ENCODE measurements at places on chromosomes 1 and 21.

DNA sequence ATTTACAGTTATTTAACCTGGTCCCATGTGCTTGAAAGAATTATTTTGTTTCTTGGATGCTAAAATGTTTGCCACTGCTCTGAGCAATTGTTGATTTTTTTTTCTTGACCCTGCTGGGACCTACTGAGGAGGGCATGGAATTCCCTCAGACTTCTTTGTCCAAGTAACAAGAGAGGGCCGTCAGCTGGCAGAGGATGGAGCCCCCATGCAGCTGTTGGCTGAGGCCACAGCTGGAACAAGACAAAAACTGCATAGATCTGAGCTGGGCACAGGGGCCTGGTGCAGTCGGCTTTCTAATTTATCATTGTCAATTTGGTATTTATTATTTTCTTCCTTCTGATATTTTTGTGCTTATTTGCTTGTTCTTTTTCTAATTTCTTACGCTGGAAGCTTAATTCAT is 39.6 kb upstream of the ABCG1 start:
- no peak for DNase-seq

DNA sequence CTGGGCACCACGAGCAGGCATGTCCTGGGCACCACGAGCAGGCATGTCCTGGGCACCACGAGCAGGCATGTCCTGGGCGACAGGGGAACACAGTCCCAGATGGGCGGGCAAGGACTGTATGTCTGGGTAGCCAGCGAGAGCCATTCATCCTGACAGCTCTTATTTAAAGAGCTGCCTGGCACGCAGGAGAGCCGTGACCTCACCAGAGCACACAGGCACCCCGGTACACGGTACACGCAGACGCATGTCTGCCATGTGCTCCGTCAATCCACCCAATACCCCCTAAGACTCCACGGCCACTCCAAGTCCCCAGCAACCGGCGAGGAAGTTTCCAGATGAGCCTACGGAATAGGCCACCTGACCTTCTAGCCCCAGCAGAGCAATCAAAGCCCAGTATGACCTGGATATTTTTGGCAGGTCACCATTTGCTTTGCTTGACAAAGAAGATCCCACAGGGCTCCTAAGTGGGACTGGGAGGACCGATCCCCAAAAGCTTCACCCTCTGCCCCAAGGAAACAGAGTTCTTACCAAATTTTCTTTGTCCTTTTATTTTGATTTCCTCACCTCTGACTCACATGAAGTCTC is 51.7 kb downstream of the CASZ1 start:
- DNase-seq: no peak

GRCh38 chr1:160308451-160309184 is 23.7 kb upstream of the PEX19 start:
- no peak for DNase-seq

DNA sequence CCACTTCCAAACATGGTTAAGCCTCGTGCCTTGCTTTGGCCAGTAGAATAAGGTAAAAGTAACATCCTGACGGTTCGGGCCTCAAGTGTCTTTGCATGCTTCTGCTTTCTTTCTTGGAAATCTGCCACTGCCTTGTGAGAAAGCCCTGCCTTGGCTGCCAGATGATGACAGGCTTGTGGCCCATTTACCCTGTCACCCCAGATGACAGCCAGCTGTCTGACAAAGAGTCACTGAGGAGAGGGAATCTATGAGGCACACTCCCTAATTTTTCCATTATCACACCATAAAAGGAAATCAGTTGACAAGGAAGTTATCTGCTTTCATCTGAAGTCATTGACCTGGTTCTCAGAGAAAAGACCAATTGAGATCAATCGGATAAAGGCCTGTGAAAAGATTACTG is 199.8 kb downstream of the USH2A start:
- DNase-seq: no peak

DNA sequence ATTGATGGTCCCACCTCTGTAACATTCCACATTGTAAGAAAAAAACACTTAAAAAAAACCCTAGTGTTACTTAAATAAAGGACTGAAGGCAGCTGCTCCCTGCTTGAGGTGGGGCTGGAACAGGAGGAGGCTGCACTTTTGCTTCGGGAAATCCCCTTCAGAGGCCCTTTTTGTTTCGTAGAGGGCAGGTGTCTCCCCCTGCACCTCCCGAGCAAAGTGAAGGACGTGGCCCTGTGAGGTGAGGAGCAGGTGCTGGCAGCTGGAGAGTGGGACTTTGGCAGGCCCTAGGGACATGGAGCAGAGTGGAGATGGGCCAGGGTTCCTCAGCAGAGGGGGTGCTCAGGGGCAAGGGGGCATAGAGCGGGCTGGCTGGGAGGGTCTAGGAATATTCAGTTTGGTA is 33.4 kb upstream of the WNT4 start:
- peak; percentile 41 for DNase-seq

DNA sequence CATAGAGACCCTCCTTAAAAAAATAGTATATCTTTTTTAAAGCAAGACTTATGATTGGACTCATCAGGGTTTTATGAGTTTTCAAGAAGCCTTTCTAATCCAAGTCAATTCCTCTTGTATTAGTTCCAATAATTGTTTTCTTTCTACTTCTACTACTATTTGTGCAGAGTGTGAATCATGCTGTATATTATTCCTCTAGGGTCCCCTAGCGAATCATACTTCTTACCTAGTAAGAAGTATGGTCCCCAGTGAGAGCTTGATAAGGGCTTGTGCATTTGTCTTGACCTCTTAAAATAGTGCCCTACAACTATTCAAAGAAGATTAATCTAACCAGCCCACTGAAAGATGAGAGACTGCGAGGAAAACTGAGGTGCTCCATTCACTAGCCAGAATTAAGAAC is 715.7 kb upstream of the ZP4 start:
- no peak for DNase-seq

DNA sequence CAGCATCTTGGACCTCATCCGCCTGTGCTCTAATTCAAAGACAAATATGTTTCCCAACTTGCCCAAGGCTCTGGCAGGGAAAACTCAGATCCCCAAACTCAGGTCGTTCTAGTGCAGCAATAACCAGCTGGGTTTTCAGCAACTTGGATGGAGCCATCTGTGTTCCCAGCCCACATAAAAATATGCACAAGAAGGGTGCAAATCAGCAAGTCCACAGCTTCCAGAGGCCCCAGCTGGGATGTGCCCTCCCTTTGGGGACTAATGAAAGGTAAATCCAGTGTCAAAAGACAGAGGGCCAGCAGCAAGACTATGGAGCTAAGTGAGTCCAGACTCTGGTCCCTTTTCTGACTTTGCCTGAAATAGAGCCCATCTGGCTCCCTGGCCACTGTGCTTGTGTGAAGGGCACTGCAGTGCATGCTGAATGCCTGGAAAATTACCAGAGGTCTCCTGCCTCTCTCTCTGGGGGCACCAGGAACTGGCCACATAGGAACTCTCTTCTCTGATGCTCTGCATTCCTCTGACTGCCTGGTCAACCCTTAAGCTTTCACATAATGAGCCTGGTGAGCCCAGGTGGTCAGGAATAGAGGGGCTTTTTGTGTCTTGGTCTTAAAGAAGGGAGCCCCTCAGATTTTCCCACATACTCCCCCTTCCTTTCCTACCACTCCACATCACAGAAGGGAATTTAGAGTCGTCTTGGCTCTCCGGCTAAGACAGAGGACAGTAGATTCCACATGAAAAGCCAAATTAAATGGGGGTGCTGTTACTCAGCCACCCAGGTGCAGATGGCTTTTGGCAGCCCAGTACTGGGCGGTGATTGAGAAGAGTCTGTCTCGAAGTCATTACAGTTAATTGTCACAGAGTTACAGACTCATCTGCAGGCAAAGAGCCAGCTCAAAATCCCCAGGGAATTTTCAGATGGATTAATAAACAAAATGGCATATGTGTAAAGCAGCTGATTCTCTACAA is 88.1 kb upstream of the C1orf21 start:
- DNase-seq: no peak

All from activated naive CD4-positive, alpha-beta T cell treated with anti-CD3 and anti-CD28 coated beads, Interleukin-2, amount 50 U/mL, for 16 hours (primary cell).